ENCODE measurements at places on chromosomes 5 and 9.

GRCh38 chr5:2193542-2194235 lies 311.0 kb upstream of the IRX4 start:
- DNase-seq = no peak

- DNase-seq = no peak
Observed at GRCh38 chr9:33197279-33198152, 30.4 kb upstream of the B4GALT1 start.

DNA sequence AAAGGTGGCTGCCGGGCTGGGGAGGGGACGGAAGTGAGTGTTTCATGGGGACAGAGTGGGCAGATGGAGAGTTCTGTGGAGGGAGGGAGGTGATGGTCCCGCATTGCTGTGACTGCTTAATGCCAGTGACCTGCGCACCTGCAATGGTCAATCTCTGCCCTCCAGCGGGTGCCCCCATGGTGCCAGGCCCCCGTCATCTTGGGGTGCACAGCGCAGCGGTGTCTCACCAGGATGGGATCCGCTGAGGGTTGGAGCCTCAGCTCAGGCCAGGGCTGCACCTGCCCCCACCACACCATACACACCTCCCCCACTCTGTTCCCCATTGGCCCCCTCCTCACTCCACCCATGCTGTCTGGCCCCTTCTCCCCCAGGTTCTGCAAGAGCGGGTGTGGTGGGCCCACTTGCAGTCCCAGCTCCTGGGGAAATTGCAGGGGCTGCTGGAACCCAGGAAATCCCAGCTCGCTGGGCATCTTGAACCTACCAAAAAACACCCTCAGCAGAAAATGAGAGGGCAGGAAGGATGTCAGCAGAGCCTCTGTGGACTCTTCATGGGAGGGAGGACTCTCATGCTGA lies 12.1 kb upstream of the CAMSAP1 start:
- no peak for DNase-seq

DNA sequence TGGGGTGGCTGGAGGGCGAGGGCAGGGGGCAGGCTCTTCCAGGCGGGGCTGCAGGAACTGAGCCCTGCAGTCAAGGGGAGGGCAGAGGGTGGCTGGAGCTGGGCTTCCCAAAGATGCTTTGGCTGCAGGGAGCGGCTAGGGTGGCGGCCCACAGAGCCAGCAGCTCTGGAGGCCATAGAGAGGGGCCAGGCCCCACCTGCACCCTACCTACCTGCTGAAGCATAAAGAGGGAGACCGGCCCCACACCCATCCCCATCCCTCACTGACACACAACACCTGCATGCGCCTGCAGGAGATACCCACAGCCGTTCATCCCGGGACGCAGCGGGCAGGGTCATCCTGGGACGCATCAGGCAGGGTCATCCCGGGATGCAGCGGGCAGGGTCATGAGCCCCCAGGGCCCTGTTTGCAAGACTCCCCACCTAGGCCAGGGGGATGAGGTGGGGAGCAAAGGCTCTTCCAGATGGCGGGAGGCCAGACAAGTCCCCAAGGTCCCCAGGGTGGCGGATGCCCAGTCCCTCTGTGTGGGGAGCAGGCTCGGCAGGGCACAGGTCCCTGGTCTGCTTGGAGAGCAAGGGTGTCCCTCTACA lies 39.8 kb upstream of the NOTCH1 start:
- DNase-seq = no peak

DNA sequence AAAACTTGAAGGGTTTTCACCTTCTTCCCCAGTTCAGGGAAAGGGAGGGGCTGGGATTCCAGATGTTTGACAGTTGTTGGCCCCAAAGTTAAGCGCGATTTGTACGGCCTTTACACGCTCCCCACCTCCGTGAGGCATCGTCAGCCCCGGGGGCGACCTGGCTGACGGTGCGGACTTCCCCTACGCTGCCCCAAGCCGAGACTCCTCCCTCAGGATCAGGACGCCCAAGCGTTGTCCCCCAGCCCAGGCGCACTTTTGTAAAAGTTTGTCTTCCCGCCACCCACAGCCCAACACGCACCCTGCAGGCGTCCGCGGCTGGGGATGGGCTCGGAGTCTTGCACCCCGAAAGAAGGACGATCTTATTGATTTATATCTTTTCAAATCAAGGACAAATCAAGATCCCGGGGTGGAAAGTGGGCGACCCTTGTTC lies 713 bp downstream of the MOB3B start:
- peak; percentile 94 for DNase-seq

- peak; percentile 60 for DNase-seq
Observed at GRCh38 chr9:136791516-136792276, 552 bp downstream of the TMEM141 start.

DNA sequence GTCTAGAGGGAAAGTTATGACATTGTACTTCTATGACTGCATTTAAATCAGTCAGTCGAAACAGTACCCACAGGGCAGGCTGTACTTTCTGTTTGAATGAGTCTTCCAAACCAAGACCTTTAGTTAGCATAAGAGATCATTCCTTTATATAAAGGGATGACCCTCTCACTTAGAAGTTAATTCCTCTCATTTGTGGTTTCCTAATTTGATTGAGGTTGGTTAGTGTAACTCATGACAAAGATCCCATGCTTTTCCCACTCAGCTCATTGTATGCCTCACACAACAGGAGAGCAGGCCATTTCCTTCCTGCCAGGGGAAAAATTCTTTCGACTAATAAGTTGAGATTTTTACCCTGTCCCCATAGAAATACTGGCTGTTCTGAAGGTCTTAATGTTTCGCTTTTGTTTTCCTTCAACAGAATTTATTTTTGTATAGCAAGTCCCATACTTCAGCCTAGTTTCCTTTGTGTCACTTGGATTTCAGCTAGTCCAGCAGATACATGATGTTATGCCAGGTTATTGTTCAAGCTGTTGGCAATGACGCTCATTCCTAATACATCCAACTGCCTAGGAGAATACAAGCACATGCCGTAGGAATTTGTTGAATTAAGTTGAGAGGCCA lies 500.7 kb downstream of the SPATA31D1 start:
- no peak for DNase-seq

GRCh38 chr5:115818821-115819220 lies 2.4 kb upstream of the CDO1 start:
- DNase-seq = no peak

GRCh38 chr9:95087659-95088242 lies 229.8 kb downstream of the FANCC start:
- DNase-seq = no peak

DNA sequence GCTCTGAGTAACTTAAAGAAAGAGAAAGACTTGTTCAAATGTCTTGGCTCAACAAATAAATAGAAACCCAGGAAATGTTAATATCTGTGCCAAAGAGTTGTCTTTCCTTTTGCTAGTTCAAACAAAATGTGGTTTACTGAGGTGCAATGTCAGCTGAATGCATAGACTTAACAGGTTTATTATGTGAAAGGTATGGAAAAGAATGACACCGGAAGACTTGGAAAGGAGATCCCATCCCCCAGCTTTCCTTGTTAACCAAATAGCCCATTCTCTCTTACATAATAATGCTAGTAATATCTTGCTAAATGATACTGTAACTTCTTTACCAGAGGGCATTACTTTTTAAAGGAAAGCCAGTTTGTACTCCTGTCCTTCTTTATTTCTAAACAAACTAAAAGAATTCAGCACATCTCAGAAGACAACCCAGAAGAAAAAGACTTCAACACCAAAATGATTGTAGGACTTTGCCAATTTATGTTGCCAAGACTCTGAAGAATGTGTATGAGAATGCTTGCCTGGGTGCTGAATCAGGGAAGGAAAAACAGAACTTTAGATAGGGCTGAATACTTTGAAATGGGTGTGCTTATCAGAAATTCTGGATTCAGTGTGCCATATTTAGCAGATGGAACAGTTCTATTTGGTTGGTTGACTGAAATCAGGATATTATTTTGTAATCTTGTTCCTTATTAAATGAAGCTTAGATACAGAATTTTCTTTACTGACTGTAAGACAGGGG lies 344.1 kb downstream of the TMEM38B start:
- no peak for DNase-seq

DNA sequence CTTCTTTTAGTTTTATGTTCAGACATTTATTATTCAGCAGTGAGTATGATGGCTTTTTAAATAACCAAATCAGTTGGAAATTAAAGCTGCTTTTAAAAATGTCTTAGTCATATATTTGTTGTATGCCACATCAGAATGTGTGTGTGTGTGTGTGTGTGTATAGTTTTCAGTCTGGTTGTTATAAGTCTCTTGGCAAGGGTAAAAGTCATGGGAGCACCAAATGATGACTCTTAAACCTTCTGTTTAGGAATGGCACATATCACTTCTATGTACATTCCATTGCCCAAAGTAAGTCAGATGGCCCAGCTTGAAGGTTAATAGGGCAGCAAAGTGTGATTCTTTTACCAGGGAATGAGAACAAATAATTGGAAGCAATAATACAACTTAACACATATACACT lies 135.9 kb downstream of the RNF180 start:
- no peak for DNase-seq

GRCh38 chr9:112176524-112176923 lies 1.4 kb upstream of the SUSD1 start:
- peak; percentile 59 for DNase-seq

DNA sequence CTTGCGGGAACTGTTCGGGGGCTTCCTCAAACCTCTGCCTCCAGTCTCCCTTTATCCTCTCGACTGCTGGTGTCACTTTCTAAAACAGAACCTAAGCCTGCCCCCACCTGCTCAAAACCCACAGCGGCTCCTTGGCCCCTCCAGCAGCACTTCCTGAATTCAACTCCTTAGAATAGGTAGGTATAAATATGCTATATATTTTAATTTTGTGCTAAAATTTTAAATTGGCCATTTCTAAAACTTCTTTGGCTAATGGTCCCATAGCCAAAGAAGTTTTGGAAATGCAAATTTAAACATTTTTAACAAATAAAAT lies 71.8 kb upstream of the TBC1D2 start:
- no peak for DNase-seq

Measured in inflammatory macrophage treated with lipopolysaccharide for 1 hour (primary cell).